ENCODE measurements at places on chromosomes 2 and 18.

GRCh38 chr18:62585274-62586150 lies 62.7 kb downstream of the ZCCHC2 start:
- no peak for DNase-seq

DNA sequence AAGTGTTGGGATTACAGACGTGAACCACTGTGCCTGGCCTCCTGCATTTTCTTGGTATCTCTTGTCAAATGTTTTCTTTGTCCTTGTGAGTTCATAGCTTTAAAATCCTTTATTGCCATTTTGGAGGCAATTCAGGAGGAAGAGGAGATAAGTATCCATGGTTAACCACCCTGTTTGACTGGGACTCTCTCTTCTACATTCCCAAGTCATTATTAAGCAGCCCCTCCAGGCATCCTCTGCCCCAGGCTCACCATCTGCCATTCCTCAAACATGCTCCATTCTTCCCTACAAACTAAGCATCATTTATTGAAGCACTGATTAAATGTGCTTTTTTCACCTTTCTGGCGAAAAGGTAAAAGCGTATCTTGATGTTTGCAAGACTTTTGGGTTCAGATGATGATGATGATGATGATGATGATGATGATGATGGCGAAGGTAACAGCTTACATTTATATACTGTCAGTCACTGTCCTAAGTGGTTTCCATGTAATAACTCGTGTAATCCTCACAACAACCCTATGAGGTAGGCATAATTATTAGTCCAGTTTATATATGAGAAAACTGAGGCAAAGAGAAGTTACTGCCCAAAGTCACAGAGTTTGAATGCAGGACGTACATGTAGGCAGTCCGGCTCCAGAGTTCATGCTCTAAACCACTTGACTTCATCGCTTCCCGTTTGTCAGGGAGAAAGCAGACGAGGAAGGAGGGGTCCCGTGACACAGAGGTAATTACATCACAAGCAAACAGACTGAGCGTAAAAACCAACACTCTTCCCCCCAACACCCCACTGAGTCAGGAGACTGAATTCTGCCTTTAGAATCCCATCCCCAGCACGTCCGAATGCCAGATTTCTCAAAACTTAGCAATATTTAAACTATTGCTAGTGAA lies 69.7 kb upstream of the ACKR3 start:
- no peak for DNase-seq

- DNase-seq = no peak
Measured at GRCh38 chr2:127437781-127438726, 19.8 kb downstream of the PROC start.

- no peak for DNase-seq
Measured at GRCh38 chr2:42307180-42307579, 53.8 kb downstream of the COX7A2L start.

- no peak for DNase-seq
Measured at GRCh38 chr2:191994749-191995148, 147.9 kb upstream of the CAVIN2 start.

- no peak for DNase-seq
Measured at GRCh38 chr2:46160326-46160725, 136.9 kb upstream of the EPAS1 start.

DNA sequence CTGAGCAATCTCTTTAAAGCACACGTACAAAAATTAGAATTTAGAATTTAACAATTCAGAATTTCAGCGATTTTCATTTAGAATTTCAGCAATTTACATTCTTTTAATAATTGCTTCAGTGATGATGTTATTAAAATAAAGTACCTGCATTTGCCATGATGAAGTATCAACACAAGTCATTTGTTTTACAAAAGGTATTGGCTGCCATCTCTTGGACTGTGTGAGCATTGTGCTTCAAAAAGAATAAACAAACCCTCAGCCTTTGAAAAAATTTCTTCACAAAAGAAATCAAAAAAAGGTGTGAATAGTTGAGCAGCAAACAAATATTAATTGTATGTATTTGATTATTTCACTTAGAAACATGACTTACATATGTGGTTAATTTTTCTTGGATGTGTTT lies 27.1 kb upstream of the ZC3H15 start:
- DNase-seq = no peak

DNA sequence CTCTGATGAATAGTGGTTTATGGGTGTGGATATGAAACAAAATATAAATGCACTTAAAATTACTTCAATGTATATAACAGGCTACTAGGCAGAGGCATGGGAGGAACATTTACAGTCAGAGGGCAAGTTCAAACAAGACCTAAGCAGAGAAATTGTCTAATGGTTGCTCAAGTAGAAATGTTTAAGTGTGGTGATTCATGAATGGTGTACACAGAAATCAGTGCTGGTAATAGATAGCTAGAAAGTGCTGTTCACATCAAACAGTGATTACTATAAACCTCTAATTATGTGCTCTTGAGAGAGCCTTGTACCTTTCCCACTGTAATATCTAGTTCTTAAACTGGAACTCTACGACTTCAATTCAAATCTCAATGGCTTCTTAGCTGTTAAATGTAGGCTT lies 485.1 kb downstream of the NRXN1 start:
- no peak for DNase-seq

DNA sequence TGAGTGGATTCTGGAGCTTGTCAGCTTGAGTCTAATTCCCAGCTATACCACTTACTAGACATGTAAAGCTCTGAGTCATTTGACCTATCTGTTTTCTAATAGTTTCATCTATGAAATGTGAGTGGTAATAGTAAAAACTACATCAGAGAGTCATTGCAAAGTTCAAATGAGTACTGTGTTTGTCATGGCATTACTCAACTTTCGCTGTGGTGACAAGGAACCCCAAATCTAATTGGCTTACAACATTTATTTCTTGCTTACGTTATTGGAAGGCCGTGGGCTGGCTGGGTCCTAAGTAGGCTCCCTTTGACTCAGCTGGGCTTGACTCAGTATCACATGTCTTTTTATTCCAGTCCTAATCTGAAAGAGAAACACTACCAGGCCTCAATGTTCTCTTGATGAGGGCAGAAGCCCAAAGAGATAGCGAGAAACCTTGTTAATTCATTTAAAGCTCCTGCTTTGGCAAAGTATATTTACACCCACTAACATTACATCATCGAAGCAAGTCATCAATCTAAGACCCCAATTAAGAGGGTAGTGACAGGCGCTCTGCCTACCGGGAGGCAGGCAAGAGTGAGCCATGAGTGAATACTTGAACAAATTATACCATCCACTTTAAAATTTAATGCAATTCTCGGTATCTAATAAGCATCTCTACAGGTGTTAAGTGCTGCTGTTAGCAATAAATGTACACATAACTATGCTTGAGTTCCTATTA lies 431.8 kb upstream of the SPHKAP start:
- no peak for DNase-seq

- DNase-seq = no peak
Measured at GRCh38 chr2:48874282-48874681, 118.8 kb upstream of the LHCGR start.

DNA sequence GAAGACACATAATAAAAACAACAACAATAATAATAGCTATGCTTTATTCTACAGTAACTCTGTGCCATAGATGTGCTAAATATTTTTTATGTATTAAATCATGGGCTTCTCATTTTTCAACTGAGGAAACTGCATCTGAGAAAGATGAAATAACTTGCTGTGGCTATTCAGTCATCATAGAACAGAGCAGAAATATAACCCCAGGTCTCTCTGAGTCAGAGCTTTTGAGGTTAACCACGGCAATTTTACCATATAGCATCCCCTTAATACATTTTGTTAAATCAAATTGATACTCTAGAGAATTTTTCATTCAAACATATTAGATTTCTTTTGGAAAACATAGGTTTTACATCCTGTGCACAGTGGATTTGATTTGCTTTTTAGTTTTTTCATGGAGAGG lies 586.6 kb upstream of the KLHL29 start:
- DNase-seq = no peak

DNA sequence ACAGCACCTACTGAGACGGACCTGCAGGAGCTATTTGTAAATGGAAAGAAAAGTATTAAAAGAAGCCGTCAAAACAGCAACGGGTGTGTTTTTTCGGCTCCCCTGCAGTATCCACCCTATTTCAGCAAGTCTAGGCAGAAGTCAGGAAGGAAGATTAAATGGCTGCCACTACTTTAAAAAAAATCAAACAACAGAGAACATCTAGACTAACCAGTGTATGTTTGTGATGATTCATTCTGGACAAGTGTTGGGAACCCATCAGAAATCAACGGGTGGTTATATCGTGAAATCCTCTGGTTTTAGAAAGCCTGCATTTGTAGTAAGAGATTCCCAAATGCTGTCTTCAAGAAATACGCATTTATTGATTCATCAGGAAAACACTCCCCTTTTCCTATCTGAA lies 9.0 kb downstream of the PMAIP1 start:
- no peak for DNase-seq

DNA sequence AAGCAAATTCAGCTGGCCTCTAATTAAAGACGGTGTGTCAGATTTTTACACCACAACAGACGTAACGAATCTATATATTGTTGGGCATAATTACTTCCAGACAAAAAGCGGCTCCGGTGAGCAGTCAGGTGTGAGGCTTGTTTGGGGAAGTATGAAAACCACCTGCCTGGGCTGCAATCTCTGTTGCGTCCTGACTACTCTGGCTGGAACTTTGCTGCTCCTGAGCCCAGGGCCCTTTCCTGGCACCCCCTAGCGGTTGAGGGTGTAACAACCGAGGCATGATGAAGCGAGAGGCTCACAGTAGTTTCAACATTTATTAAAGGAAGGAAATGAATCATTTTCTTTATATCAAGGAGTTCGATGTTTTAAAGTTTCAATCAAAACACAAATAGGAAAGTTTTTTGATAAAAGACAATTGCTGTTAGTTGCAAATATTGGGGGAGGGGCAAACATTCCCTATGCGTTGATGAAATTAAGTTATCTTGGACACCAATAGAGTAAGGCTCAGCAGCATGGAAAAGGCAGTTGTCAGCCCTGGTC lies 10.6 kb upstream of the ITGB6 start:
- peak; percentile 28 for DNase-seq

- no peak for DNase-seq
Measured at GRCh38 chr2:117936871-117937428, 76.9 kb downstream of the CCDC93 start.

GRCh38 chr2:208065476-208065875 lies 40.1 kb upstream of the PLEKHM3 start:
- DNase-seq = no peak

- DNase-seq = no peak
Measured at GRCh38 chr2:70632388-70632787, 78.8 kb upstream of the TGFA start.

DNA sequence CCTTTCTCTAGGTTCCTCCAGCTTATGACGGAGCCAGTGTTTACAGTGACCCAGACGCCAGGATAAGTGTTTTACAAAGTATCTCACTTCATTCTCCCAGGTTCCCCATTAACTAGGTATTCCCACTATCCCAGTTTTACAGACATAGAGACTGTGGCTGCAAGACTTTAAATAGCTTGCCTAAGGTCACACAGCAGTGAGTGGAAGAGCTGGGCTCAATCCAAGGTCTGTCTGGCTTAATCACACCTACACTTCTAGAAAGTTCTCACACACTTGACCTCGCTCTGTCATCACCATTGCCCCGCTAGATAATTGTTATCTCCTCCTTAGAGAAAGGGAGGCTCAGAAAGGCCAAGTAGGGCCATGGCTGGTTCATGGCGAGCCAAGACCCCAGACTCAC lies 110.2 kb downstream of the ANTXR1 start:
- no peak for DNase-seq

DNA sequence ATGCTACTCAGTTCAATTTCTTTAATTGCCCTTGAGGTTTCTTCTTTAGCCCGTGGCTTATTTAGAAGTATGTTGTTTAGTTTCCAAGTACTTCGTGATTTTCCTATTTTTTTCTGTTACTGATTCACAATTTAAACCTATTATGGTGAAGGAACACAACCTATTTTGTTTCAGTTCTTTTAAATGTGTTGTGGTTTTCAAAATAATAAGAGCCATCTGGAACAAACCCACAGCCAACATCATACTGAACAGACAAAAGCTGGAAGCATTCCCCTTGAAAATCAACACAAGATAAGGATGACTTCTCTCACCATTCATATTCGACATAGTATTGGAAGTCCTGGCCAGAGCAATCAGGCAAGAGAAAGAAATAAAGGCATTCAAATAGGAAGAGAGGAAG lies 155.2 kb downstream of the GALNT1 start:
- no peak for DNase-seq

DNA sequence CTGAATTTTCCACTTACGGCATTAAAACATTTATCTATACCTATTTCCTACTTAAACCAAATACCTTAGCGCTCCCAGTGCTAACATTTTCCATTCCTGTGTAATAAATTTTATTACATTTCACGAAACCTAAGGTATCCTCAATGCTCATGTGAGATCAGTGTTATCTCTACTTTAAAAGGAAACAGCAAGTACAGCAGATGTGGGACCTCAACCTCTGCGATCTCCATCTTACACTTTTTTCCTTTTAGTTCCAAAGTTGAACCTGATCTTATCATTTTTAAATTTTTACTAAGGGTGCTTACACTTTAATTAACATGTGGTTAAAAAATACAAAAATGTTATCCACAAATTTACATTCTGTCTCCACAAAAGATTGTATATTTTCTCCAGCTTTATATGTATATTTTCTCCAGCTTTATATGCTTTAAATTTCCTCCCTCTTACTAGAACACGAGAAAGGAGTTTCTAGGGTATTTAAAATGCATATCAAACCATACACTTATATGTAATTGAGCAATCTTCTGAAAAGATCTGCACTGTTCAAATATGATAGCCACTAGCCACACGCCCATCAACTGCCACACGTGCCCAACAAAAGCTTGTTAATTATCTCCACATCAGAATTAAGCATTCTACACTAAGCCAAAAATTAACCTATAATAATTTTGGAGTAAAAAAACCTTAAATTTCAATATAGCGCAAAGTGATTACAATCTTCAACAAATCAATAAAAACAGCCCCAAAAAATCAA lies 38.1 kb downstream of the MBOAT2 start:
- no peak for DNase-seq

DNA sequence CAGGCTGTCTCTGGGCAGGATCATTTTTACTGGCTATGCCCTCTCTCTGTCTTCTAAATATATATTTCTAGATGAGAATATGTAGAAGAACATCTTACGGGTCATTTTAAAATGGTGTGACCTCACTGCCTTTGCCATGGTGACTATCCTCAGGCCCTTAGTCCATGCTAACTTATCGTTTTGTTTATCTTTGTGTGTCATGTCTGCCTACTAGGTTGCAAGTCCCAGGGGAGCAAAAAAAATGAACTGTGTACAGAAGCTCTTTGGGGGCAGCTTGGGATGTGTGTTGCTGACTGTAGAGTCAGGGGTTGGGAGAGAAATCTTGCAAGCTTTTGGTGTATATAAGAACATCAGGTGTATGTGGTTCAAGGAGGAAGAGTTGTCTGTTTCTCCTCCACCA lies 11.0 kb downstream of the CPSF3 start:
- DNase-seq = no peak

GRCh38 chr2:72983500-72984161 lies 66.3 kb downstream of the EMX1 start:
- DNase-seq = no peak

Measured in activated T-helper 1 cell treated with Interleukin-2 at 50 U/mL for 16 hours (primary cell).